NCI-H446 (cell line): ENCODE measurements at places on chromosomes 7 and 10.

DNA sequence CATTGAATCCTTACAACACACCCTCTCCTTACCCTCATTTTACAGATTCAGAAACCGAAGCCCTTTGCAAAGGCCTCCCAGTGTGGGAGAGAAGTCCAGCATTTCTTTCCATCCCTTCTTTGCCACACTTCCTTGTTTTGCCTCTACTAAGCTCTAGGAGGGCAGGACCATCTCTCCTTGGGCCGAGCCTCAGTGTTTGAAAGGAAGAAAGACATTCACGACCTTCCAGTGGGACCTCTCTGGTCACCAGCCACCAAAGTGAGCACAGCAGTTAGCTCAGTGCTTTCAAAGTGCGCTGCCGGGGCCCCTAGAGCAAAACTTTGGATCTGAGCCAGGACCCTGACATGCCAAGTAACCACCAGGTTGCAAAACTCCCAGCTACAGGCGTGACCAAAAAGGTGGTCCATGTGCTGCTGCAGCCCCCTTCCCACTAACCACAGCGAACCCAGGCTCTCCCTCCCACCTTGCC lies 12.4 kb downstream of the CTBP2 start:
- peak; percentile 9 for DNase-seq

GRCh38 chr10:23067939-23068775 lies 27.2 kb upstream of the MSRB2 start:
- DNase-seq = peak; percentile 87

- no peak for DNase-seq
Measured at GRCh38 chr7:148368562-148368961, 222.0 kb upstream of the C7orf33 start.

GRCh38 chr10:15735763-15736162 lies 16.0 kb upstream of the ITGA8 start:
- DNase-seq = no peak

GRCh38 chr10:132396494-132397035 lies 435 bp upstream of the PWWP2B start:
- no peak for DNase-seq

- DNase-seq = no peak
Measured at GRCh38 chr7:53111031-53111430, 75.6 kb downstream of the POM121L12 start.

GRCh38 chr10:6580279-6581029 lies 378 bp upstream of the PRKCQ start:
- no peak for DNase-seq

GRCh38 chr7:94303695-94304094 lies 91.0 kb upstream of the COL1A2 start:
- DNase-seq = no peak

DNA sequence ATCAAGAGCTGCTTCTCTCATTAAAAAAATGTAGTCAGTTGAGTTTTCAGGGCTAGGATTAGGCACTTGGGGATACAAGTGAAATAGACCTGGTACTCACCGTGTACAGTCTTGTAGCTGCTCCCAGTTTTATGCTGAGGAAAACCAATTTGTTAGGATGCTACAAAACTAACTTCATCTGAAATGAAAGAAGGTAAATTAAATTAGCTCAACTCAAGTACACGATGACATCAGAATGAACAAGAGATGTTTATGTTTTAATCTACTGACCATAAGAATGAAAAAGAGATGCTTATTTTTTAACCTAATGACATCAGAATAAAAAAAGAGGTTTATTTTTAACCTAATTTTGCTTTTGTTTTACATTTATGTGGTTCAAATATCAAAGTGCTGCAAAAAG lies 73.7 kb downstream of the AP3M1 start:
- DNase-seq = no peak

DNA sequence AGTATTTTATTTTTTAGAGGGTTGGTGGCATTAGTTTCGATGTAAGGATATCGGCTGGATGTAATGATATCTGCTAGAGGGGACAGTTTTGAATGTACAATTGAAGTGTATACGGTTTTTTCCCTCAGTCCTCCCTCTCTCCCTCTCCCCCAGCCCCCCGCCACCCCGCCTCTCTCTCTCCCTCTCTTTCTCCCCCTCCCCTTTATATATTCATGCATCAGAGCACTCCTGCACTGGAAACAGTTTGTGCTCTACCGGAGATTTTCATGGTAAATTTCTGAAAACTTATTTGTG lies 1.6 kb downstream of the GLCCI1 start:
- DNase-seq = no peak

DNA sequence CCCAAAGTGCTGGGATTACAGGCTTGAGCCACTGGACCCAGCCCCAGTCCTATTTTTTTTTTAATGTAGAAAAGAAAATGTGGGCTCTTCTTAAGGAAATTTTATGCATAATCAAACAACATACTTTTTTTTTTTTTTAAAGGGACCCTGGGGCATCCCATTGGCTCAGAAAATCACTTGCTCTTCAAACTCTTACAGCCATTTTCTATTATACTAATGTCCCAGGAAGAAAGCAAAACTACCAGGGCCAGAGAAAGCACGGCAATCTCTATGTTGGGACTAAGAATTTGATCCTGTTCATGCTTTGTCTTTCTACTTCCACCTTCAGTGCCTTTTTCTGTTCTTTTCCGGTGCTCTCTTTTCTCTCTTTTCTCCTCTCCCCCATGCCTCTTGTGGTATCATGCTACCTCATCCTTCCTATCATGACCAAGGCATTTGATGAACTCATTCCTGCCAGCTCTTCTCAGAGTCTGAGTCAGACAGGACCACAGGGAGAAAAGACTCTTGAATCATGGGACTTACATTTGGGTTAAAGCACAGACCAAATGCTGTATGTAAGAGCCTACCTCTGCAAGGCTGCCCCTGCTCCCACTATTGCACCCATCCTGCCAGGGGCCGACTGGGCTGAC lies 76.4 kb upstream of the CCNY start:
- DNase-seq = no peak

DNA sequence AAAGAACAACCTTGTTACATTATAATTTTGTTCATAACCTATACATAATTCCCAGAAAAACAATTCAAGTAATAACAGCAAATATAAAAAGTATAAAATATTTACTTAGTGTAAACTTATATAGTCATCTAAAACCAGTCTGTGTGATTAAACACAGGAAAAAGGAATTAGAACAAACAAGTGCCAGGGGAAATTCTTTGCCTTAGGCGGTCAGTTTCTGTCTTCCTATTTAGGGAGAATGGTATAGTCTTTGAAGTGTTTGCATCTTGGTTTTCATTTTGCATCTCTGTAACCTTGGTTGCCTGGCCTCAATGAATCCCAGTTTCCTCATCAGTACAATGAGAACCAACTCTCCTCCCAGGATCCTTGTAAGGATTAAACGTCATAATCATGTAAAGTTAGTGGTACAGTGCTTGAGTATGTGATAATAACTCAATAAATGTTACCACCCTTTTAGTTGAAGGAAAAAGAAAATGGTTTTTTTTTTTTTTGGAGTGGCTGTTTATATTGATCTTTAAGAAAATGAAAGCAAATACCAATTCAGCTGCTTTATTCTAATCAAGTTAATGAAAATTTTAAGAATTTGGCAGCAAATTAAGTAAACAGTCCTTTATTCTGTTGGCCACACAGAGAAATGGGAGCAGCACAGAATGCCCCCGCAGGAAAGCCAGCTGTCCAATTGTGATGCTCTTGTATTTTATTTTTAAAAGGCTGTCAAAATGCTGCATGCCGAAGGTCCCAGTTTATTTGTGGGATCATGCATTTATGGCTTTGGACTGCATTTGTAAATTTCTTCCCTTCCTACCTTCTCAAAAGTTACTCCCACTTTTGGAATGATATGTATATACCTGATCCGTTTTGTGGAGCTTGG lies 61.8 kb downstream of the SHH start:
- no peak for DNase-seq

DNA sequence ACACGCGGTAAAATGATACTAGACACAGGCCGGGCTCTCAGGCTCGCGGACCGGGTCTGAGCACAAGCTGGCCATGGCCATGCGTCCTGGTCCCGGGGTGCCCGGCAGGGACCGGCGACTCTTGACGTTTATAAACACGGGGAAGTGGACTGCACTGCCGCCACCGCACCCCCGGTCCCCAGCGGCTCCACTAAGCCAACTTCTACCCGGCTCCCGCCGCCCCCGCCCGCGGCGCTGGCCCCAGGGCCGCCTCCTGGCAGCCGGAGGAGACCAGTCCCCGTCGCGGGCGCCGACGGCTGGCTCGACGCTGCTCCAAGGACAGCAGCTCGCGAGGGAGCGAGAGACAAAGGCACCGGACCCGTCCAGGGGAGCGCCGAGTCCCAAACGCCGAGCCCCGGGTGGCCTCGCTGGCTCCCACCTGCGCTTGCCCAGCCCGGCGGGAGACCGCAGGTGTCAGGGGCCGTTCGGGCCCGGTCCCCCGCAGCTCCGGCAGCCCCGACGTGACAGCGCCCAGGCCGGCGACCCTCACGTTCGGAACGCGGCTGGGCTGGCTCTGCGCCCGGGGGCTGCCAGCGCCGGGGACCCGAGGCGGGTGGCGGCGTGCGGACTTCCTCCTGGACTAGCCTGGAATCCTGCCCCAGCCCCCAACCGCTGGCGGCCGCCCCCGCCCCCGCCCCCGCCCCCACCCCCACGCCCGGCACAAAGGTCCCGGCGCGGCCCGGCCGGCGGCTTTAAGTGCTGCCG lies 517 bp downstream of the ITGB1 start:
- DNase-seq = peak; percentile 38

DNA sequence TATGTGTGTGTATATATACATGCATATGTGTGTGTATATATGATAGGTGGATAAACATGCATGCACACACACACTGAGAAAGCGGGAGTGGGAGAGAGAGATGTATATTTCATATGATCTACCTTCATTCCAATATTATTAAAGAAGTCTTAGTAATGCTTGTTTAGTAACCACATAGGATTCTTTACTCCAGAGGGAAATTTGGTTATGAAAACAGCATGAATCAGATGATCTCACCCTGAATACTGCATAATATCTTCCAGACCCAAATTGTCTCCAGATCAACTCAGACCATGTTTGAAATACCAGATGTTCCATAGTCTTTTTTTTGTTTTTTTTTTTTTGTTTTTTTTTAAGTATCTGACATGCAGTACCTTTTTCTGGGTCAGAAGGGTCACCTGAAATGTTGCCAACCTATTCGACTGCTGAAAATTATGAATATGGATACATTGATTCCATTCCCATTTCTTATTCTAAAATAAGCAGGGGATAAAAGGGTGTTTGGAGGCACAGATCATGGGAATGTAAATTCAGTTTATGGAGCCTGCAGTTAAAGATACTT lies 17.4 kb downstream of the TES start:
- DNase-seq = no peak

DNA sequence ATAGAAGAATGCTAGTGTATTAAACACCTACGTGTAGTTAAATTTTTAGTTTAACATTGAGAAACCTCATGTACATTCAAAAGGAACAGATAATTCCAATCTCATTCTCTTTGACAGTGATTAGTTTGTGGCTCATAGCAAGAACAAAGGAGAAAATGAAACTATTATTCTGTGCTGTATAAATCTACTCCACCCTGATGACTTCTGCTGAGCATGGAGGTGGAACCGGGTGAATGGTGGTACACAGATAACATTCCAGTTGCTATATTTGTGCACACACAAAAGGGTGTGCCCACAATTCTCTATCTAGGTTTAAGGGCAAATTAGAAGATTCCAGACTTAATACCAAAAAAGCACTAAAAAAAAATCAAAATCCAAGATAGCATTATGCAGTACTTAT lies 17.0 kb upstream of the RALA start:
- DNase-seq = no peak
